ENCODE measurements at places on chromosomes 6 and 20.

GRCh38 chr6:99822741-99823512 lies 171.1 kb downstream of the MCHR2 start:
- no peak for DNase-seq

DNA sequence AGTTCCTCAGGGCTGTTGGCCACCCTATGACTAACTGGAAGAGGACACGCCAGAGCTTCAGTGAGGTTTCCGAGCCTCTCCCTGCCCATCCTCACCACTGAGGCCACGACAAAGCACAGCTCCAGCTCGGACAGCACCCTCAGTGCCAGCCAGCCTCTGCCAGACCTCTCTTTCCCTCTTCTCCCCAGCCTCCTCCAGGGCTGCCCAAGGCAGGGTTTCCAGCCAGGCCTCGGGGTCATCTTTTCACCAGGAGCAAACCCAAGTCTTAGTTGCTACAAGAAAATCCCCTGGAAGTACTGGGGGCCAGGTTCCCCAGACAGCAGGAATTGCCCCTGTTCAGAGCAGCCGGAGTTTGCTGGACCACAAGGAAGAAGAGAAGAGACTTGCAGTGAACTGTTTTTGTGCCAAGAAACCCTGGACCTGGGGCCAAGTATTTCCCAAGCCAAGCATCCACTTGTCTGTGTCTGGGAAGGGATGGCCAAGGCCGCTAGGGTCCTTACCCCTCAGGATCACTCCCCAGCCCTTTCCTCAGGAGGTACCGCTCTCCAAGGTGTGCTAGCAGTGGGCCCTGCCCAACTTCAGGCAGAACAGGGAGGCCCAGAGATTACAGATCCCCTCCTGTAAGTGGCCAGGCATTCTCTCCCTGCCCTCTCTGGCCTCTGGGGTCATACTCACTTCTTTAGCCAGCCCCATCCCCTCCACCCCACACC lies 41.6 kb downstream of the PLAGL2 start:
- no peak for DNase-seq

DNA sequence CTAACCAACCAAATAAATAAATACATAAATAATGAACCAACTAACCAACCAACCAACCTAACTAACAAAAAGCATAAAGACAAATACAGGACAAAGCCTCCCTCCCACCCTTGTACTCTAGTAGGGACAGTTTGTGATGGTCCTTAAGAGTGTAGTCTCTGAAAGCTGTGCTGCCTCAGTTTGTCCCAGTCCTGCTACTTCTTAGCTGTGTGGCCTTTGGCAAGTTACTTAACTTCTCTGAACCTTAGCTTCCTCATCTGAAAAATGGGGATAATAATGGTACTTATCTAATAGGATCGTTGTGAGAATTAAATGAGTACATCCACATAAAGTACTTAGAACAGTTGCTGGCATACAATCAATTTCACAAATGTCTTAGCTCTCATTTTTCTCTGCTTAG lies 232.6 kb upstream of the SUPT3H start:
- no peak for DNase-seq

DNA sequence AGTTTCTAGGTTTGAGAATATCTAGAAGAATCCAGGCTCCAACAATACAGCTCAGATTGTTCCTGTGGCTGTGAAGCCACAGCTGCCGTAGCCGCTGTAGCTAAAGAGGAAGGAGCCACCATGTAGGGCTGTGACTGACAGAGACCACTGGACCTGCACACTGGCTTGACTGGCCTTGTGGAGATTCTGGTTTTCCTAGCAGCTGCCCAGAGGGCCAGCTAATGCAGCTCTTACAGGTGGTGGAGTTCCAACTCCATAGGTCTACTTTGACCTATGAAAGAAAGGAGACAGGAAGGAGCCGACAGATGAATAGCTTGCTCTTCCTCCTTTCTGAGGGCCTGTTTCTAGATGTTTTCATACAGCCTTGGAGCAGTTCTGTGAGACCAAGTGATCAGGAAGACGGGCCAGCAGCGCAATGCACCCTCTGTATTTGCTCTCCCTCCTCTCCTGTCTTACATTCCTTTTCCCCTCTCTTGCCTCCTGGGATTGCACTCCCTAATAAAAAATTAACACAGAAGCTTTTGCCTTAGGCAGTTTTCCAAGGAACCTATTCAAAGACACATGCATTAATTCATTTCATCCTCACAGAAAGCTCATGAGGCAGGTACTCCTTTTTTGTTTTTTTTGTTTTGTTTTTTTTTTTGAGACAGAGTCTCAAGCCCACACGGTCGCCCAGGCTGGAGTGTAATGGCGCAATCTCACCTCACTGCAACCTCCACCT lies 51.8 kb upstream of the MYB start:
- DNase-seq = peak; percentile 36

- no peak for DNase-seq
Observed at GRCh38 chr6:21277601-21278374, 315.8 kb upstream of the SOX4 start.

- DNase-seq = no peak
Observed at GRCh38 chr6:41360314-41360685, 24.9 kb downstream of the NCR2 start.

DNA sequence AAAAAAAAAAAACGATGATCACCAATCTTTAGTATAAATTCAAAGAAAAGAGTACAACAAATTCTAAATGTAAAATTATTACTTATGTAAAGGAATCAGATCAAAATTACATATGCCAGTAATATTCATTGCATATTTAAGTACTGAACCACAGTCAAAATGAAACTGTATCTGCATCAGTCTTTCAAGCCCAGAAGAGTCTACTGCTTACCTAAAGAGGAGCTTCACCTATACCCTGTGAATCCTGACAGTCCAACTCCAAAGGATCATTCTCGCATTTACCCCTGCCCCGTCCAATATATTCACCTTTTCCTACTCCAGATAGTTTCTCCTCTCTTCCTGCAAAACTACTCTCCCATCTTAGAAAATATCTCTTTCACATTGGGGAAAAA lies 9.2 kb downstream of the ATG5 start:
- DNase-seq = no peak

DNA sequence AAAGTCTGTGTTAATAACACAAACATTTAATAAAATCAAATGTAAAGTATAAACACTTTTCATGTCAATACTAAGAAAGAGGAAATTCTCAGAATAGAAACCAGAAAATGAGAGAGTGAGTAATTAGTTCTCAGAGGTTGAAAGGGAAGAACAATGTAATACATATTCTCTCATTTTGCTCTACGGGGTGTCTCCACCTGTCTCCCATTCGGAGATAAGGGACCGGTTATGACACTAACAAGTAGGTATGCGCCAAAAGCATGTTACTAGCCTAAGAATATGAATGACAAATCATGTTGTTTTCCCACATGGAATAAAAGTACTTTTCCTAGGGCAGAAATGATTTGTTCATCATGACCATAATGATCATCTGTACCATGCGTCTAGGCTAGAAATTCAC lies 35.6 kb upstream of the PRELID3B start:
- no peak for DNase-seq

DNA sequence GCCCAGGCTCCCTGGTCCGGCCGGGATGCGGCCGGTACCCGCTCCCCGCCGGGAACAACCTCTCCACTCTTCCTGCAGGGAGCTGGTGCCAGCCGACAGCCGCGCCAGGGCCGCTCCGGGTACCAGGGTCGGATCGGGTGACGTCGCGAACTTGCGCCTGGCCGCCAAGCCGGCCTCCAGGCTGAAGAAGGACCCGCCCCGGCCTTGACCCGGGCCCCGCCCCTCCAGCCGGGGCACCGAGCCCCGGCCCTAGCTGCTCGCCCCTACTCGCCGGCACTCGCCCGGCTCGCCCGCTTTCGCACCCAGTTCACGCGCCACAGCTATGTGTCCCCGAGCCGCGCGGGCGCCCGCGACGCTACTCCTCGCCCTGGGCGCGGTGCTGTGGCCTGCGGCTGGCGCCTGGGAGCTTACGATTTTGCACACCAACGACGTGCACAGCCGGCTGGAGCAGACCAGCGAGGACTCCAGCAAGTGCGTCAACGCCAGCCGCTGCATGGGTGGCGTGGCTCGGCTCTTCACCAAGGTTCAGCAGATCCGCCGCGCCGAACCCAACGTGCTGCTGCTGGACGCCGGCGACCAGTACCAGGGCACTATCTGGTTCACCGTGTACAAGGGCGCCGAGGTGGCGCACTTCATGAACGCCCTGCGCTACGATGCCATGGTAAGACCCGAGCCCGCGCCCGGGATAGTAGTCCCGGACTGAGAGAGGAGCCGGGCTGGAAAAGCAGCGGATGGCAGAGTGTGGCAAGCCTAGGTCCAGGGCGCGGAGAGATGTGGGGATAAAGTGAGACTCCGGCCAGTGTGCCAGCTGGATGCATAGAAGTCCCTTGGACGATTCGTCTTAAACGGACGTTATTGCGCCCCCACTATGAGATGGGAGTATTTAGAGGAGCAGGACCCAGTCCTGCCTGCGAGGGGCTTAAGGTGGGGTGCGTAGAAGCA lies at the start of gene NT5E:
Gene NT5E (plus strand): TSS at position 266 of the 942 bp plus-strand sequence. CDS start 57 bp downstream, at position 323.
- DNase-seq = peak; percentile 59

DNA sequence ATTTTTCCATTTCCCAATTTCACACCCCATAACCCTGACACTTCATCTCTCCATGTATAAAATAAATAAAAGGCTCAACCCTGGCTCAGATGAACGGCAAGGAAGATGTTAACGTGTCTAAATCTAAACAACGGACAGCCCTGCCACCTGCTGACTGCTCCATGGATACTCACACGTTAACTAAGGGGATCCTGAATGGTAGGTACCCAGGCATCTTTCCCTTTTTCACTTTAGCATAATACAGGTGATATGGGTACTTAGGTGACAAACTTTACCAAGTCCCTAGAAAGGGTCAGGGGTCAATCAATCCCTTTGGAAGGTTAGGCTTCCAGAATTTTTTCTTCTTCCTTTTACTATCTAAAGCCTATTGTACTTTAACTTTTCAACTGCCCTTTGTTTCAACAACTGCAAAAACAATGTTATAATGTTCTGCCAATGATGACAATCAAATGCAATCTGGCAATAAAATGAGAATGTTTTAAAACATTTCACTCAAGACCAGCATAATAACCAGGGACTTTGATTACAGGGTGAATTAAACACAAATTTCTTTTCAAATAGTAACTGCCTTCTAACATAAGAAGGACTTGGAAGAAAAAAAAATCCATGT lies 52.4 kb upstream of the IPCEF1 start:
- DNase-seq = no peak

GRCh38 chr6:49790341-49790740 lies 3.3 kb upstream of the PGK2 start:
- no peak for DNase-seq

- no peak for DNase-seq
Observed at GRCh38 chr6:87904011-87904410, 143.6 kb upstream of the SPACA1 start.

DNA sequence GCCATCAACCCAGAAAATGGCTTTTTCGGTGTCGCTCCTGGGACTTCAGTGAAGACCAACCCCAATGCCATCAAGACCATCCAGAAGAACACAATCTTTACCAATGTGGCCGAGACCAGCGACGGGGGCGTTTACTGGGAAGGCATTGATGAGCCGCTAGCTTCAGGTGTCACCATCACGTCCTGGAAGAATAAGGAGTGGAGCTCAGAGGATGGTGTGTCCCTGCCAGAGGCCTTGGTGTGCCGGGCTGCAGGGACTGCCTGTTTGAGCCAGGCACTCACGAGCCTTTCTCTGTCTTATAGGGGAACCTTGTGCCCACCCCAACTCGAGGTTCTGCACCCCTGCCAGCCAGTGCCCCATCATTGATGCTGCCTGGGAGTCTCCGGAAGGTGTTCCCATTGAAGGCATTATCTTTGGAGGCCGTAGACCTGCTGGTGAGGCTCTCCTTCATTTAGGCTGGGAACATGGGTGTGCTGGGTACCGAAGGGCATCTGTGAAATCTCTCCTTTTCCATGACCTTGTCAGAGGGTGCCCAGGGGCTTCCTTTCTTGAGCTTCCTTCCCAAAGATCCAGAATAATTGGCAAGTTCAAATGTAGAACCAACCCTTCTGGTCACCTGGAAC lies 3.4 kb downstream of the PCK1 start:
- no peak for DNase-seq

DNA sequence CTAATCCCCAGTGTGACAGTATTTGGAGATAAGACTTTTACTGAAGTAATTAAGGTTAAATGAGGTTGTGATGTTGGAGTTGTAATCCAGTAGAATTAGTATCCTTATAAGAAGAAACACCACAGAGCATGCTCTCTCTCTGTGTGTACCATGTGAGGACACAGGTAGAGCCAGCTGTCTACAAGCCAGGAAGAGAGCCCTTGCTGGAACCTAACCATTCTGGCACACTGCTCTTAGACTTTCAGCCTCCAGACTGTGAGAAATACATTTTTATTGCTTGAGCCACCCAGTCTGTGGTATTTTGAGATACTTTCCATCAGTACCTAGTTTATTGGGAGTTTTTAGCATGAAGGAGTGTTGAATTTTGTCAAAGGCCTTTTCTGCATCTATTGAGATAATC lies 110.2 kb downstream of the PHF3 start:
- no peak for DNase-seq

DNA sequence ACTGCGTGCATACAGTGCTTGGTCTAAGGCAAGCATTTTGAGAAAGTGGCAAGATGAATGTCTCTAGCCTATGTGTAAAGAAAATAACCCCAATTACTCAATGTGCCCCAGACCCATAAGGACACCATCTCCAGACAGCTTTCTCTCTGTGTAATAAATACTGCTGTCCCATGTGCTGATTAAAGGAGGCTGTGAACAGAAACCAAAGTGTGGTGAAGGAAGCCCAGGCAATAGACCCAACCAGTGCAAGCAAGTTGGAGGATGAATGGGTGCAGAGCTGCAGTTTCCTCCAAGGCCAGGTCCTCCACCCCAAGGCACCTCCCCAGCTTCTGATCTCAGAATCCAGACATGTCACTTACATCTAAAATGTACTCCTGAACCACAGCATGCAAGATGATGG lies 60.6 kb downstream of the TRAM2 start:
- no peak for DNase-seq

GRCh38 chr20:4916971-4917881 lies 84.1 kb downstream of the SLC23A2 start:
- DNase-seq = no peak

GRCh38 chr6:125132058-125132457 lies 21.5 kb upstream of the TPD52L1 start:
- DNase-seq = no peak

- no peak for DNase-seq
Observed at GRCh38 chr6:162887981-162888689, 160.4 kb downstream of the PACRG start.

DNA sequence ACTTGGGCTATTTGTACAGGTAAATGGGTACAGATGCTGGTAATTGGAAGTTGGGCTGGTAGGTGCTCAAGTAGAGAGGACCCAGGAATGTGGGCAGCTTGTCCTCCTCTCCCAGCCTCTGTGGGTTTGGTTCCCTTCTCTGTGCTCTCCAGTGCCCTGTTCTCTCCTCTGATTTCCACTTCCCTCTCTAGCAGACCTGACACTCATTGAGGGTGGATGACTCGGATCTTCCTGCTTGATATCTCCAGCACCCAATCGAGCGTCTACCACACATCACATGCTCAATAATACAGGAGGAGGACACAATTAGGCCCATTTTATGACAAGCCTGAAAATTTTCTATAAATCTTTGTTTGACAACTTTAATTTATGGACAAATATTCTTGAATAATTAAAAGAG lies 23.7 kb downstream of the CST1 start:
- DNase-seq = no peak

GRCh38 chr20:6940048-6940447 lies 172.6 kb downstream of the BMP2 start:
- DNase-seq = no peak
